ENCODE measurements at places on chromosomes 12 and 14.

- no peak for DNase-seq
Measured at GRCh38 chr14:69535230-69535848, 39.3 kb downstream of the CCDC177 start.

DNA sequence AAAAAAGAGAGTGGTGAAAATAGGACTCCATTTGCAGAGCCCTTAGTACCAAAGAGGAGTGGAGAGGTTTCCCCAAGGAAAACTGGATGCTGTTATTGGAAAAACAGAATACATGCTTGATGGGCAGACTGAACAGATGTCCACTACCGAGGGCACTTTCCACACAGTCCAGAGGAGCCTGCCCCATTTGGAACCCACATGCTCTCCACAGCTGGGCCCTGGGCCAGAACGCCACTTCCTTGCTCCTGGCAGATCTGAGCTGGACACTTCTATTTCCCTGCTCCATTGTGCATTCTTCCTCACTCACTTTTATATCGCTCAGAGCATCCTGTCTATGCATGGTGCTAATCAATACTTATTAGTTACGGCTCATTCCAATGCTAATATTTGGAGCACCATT is 249.9 kb downstream of the SLC15A4 start:
- DNase-seq, result no peak

- peak; percentile 13 for DNase-seq
Measured at GRCh38 chr14:67532998-67533753, at the start of gene PLEKHH1. PLEKHH1 (plus strand) TSS chr14:67533290; CDS start chr14:67541868, 8,578 bp downstream.

- DNase-seq, result no peak
Measured at GRCh38 chr12:118590406-118591150, 214.2 kb downstream of the SUDS3 start.

- no peak for DNase-seq
Measured at GRCh38 chr12:93048656-93049055, 119.6 kb upstream of the EEA1 start.

- DNase-seq, result no peak
Measured at GRCh38 chr14:36580856-36581831, 1.3 kb downstream of the NKX2-8 start.

DNA sequence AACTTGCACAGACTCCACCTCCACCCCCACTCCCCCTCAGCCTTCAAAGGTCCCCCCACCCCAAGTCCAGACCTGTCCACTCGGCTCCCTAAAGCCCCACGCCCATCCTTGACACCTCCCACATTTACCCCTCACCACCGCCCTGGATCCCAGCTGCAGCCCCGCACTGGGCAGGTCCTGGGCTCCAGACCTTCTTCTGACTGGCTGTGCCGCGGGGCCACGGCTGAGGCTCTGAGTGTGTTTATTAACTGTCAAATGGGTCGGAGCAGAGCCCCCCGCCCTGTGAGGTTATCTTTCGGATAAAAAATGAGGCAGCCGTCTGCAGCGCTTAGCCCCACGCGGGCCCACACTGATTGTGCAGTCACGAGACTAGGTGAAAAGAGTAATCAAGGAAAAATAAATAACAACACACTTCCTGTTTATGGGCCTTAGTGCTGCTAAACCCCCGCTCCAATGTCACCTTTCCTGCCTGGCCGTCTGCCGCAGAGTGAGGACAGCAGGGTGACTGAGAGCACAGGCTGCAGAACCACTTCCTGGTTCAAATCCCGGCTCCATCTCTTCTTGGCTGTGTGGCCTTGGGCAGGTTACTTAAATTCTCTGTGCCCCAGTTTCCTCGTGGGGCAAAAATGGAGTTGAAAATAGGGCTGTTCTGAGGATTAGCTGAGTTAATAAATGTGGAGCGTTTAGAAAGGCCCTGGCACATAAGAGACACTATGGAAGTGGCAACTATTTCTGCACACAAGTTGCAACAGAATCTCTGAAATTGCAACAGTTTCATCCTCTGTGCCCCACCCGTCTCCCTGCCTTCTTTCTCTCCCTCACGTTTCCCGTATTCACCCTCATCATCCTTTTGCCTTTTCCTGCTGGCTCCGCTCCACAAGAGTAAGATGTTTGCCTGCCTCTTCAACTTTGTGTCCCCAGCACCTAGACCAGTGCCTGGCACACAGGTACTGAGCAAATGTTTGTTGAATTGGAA is 9.4 kb downstream of the SETD1B start:
- peak; percentile 78 for DNase-seq

DNA sequence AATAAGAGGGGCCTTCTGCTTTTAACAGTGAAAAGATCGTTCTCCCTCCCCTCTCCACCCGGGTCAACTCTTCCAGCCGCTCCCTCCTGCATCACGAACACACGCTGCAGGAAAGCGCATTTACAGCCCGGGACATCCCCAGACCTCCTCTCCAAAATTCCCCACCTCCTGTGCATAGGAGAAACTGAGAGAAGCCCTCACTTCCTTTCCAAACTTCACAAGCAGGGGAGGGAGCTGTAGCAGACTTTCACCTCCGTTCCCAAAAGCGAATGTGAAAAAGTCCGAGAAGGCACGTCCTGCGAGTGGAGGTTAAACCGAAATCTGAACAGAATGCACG is 513 bp downstream of the BCAT1 start:
- DNase-seq, result no peak

DNA sequence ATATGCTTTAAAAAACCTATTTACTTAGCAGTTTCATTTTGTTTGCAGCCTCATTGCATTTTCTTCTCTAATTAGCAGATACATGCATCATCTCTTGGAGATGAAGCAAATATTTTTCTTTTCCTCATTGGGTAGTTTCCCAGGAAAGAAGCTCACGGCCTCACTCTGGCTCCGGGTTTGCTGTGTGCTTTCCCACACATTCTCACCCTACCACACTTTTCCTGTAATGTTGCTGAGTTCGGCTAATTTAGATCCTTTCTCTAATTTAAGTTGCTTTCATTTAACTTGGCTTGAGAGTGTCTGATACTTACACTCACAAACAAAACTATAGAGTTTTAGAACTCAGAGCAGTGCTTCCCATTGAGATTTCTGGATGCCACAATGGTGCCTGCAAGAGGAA is 928.2 kb downstream of the NRXN3 start:
- no peak for DNase-seq

DNA sequence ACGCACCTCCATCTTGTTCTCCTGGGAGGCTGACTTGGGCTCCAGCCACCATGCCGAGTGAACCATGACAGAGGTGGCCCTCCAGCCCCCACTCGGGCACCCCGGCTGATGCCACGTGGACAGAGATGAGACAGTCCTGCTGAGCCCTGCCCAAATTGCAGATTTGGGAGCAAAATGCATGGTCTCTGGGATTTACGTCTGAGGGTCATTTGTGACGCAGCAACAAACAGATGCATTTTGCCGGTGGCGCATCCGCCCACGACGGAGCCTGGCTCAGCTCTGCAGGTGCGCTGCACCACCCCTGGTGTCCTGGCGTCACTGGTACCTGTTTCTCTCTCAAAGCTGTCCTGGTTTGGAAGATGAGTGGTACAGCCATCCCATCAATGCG is 31.1 kb upstream of the INF2 start:
- no peak for DNase-seq

DNA sequence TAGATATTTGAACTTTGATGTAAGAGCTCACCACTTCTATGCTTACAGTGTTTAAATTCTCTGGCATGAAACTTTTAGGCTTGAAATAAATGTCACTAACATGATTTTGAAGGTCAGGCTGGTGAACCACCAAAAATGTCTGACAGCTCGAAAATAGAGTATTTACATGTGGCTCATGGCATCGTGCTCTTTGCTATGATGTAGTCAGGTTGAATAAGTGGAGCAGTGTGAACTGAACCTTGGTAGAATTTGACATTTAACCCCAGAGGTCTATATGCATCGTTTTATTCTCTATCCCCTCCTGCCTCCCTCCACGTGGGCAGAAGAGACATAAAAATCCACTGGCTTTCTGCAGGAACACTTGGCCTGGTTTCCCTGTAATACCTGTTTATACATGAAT is 369.7 kb upstream of the ATP2B1 start:
- DNase-seq, result no peak

DNA sequence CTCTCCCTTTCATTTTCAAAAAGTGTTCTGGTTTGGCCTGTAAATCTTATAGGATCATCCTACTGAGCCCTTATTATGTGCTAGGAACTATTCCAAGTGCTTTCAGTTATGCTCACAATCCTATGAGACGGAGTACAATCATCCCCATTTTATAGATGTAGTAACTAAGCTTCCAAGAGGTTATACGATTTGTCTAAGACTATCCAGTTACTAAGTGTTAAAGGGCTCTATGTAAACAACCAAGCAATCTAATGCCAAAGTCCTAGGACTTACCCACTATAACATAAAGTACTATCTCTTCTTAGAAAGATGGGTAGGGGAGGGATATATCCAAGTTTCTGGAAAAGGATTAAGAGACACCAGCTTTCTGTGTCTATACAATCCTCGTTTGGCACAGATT is 6.7 kb downstream of the CFL2 start:
- no peak for DNase-seq

- no peak for DNase-seq
Measured at GRCh38 chr14:67883717-67884116, 64.1 kb downstream of the RAD51B start.

DNA sequence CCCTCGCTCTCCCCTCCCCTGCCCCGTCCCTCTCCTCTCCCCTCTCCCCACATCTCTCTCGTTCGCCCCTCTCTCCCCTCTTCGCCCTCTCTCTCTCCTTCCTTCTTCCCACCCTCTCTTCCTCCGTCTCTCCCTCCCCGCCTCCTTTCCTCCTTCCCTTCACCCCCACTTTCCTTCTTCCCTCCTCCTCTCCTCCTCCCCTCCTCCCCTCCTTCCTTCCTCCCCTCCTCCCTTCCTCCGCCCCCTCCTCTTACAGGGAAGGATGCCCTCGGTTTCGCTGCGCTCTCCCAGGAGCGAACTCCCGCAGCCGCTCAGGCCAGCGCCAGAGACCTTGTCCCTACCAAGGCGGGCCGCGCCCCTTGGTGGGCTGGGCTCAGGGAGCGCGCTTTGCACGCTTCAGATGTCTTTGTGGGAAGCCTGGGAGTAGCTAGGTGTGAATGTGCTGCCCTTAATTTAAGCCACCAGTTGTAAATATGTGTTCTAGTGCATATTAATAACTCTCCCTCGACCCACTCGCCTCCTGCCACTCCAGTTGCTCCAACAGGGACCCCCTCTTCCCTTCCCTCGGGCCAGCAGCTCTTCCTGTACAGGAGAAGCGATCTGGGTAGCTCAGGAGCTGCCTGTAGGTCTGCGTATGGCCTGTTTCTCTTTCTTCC is 13.3 kb upstream of the MAP3K9 start:
- peak; percentile 63 for DNase-seq

DNA sequence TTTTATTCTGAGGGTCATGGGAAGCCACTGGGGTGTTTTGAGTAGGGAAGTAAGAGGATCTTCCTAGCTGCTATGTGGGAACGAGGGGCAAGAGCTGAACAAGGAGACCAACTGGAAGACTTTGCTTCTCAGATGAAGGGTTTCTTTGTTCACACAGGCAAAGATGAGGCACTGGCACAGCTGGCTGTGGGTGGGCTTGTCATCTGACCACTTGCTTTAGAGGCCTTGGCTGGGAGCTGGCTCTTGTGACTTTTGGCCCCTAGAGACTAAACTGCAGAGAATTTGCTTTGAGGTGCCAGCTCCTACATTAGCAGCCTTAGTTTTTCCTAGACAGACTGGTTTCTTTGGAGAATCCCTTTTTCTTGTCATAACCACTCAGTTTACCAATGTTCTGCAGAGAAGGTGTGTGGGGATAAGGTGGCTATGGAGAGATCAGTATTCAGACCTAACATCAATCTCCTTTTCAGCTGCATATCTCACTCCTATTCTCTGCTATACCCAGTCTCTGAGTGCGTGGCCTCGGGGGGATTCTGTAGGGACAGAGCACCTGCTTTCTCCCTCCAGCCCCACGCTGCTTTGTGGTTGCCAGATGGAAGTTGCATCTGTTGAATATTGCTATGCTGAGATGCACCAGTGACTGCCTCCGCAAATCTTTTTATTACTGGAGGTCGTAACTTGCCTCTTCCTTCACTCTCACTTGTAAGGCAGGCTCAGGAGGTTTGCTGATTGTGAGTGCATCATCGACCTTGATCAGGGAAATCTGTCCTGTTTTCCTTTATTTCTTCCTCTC is 12.7 kb downstream of the PPP2R5C start:
- DNase-seq, result no peak

DNA sequence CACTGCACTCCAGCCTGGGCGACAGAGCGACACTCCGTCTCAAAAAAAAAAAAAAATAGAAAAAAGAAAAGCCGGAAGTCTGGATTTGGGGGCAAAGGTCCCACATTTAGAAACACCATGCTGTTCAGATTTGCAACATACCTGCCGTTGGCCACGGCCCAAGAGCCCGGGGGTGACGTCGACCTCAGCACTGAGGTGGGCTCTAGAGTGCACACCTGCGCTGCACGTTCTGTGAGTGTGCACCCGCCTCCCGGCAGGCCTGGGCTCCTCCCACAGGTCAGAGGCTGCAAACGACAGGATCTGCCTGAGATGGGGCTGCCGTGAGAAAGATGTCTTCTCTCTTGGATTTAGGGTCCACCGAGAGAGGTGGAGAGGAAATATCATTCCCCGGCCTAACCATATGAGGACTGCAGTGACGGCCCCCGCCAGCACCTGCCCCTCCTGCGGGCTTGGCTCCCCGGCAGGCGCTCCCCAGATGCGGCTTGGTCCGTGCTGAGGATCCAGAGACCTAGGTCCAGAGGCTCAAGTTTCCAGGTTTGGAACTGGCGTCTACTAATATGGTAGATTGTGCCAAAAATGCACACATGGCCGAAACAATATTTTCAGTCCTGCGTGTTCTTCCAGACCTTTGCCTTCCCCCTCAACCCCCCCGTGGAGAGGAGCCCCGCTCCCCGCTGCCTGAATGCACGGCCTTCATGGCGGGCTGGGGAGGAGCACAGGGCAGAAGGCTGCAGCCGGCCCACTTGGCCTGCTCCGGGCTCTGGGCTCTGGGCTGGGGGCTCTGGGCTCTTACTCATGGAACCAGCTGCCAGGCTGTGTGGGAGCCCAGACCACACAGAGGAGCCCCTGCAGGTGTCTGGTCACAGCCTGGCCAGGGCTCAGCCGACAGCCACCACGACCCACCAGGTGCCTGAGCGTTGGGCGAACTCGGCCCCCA is 58.8 kb upstream of the FBRSL1 start:
- DNase-seq, result no peak

DNA sequence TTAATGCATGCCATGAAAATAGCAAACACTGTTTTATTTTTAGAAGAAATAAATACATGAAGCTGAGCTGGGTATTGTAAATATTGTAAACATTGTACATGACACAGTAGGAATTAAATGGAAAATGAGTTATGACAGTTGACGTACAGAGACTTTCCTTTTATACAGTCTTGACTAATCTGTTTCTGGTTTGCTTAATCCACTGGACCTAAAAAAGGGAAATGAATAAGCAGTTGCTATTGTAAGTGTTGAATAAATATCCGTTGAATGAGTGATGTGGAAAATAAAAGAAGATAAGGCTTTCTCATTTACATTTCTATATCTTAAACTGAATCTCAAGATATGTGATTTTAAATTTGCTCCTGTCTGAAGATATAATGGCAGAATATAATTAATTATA is 15.0 kb downstream of the PMCH start:
- DNase-seq, result no peak

- DNase-seq, result no peak
Measured at GRCh38 chr12:82919388-82920054, 232.8 kb downstream of the TMTC2 start.

- peak; percentile 64 for DNase-seq
Measured at GRCh38 chr12:66268562-66268961, 33.7 kb upstream of the HELB start.

- no peak for DNase-seq
Measured at GRCh38 chr12:23731493-23731892, 218.0 kb downstream of the SOX5 start.

GRCh38 chr12:5715021-5715420 is 230.0 kb downstream of the ANO2 start:
- no peak for DNase-seq
